ENCODE measurements at places on chromosomes 5 and 9.
A peak's percentile ranks its signal among the peaks of the same experiment; 100 is the strongest.

DNA sequence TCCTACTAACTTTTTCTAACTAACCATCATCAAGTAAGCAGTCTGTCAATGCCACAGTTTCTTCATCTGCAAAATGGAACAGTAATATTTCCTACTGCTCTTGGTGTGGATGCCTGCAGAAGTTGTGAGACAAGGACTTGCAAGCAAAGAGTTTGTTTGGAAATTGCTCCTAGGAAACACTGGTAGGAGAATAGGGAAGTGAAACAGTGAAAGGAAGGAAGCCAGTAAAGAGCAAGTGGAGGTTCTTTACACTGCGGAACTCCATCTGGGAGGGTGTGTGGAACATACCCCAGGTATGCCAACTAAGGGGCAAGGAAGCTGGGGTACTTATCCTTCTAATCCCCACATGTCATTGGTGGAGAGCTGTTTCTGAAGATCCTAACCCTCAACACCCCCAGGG, 119.9 kb downstream of the FOXD1 start:
- no peak for DNase-seq

GRCh38 chr9:68685770-68686169, 19.3 kb upstream of the PIP5K1B start:
- no peak for DNase-seq

GRCh38 chr9:25716220-25716872, 38.1 kb upstream of the TUSC1 start:
- peak; percentile 56 for DNase-seq

GRCh38 chr5:60482301-60482700, 217.7 kb downstream of the DEPDC1B start:
- DNase-seq: no peak

- peak; percentile 24 for DNase-seq
These were observed 1024.8 kb downstream of the TLE1 start for GRCh38 chr9:80664327-80665210.

DNA sequence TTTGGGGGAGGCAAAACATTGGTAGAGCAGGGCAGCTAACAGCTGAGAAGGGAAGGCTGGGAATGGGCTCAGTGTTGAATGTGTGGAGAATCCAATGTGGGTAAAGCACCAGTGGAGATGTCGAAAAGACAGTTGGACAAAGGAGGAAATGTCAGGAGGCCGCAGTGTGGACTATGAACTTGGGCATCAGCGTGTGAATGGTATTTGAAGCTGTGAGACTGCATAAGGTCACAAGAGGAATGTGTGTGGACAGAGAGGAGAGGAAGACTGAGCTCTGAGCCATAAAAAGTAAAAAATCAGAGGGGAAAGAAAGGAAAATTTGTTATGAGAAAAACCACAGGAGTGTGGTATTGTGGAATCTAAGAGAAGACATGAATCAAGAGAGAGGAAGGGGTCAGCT, 99.4 kb upstream of the ADAMTS16 start:
- DNase-seq: no peak
